ENCODE measurements at places on chromosomes 1 and 21.

- no peak for DNase-seq
Measured at GRCh38 chr1:173489149-173489600, 12.0 kb downstream of the PRDX6 start.

GRCh38 chr21:16079830-16080229, 350.0 kb downstream of the USP25 start:
- no peak for DNase-seq

DNA sequence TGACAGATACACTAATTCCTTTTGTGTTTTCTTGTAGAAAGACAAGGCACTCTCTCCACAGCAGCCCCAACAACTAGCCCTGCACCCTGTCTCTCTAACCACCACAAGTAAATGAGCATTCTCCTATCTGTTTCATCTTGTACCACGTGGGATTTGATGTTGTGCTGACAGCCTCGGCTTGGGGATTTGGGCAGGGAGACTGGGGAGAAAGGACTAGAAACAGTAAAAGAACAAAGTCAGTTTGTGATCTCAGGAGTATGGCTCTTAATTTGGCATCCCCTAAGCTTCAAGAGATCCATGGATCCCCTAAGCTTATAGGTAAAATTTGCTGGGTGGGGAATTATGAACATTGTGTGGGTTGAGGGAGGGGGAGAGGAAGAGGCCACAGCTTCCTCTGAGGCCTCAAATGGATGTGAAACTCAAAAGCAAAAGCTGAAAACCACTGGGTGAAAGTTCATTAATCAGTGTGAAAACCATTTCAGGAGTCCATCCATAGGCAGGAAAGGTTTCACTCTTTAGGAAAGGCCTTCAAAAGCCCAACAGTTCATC, 3.1 kb downstream of the C1orf162 start:
- DNase-seq: peak; percentile 39

DNA sequence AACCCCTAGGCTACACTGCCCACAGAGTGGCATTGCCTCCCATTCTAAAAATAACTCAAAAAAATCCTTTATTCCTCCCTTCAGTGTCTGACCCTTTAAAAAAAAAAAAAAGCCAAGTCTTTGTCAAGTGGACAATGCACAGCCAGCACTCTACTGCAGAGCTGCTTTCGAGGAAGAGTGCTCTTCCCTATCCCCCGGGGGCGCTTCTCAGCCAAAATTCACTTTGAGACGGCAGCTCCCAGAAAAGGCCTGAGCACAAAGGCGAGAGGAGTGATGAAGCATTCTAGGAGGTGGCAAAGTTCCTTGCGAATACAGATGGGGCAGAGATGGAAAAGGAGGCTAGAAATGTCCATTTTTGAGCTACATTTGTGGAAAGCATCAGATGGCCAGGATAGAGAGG, 23.3 kb downstream of the EPHA10 start:
- no peak for DNase-seq

- no peak for DNase-seq
Measured at GRCh38 chr21:42060166-42060565, 11.0 kb upstream of the UMODL1 start.

- no peak for DNase-seq
Measured at GRCh38 chr1:230073371-230074035, 6.5 kb downstream of the GALNT2 start.

DNA sequence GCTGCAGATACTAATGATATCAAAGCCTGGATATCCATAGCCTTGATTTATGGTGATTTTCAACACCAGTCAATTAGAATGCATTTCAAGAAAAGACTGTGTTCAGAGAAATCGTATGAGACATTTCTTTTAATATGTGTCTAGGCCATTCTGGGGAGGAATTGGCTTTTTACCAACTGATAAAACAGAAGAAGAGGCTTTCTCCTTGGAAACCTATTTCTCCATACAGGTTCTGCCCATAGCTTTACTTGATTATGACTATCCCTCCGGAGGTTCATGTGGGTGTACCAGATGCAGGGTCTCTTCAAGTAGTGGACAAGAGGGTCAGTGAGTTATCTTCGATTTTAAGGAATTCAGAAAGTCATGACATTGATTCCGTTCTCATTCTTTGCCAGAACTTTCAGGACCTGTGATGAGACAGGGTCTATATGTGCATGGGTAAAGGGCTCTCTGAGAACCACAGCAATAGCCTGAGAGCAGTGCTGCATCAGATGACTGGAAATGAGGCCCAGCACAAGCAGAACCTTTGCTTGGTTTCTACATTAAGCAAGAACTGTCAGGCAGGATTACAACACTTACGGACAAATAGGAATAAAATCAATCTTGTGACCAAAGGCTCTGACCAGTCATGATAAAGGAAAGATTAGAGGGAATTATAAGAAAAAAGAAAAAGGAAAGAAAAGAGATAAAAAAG, 263.7 kb upstream of the SGIP1 start:
- no peak for DNase-seq

GRCh38 chr1:17188889-17189631, 15.9 kb upstream of the PADI1 start:
- DNase-seq: no peak

- no peak for DNase-seq
Measured at GRCh38 chr1:153515504-153516394, 20.0 kb downstream of the S100A6 start.

- DNase-seq: no peak
Measured at GRCh38 chr1:33397125-33397506, 33.8 kb downstream of the PHC2 start.

GRCh38 chr21:42698733-42699132, 45.3 kb downstream of the PDE9A start:
- DNase-seq: no peak

- DNase-seq: no peak
Measured at GRCh38 chr1:94180650-94181049, 56.7 kb downstream of the ARHGAP29 start.

DNA sequence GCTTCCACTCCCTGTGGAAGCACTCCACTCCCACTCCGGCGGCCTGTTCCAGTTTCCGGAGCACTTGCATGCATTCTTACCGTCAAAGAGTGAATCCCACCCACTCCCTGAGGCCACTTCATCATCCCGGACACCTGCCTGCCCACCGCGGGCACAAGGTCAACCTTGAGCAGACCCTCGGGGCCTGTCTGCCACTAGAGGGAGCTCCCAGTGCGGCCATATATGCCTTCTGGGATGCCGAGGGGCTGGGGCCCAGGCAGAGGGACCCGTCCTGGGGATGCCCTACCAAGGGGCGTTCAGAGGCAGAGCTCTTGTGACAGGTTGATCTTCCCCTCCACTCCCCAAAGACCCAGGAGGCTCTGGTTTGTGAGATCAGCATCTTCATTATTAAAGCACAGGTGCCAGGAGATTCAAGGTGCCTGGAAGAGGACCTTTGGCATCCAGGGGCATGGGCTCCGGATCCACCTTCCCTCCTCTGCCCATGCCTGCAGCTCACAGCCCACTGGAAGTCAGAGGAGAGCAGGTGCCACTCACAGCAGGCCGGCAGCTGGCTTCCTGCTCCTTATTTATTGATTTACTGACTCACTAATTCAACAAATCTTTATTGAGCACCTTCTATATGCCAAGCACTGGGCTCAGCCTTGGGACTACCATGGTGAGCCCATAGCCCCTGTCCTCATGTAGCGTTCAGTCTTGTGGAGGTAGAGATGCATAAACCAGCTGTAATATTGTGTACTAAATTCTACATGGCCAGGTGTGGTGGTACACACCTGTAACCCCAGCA, 47.3 kb downstream of the UBIAD1 start:
- peak; percentile 23 for DNase-seq

DNA sequence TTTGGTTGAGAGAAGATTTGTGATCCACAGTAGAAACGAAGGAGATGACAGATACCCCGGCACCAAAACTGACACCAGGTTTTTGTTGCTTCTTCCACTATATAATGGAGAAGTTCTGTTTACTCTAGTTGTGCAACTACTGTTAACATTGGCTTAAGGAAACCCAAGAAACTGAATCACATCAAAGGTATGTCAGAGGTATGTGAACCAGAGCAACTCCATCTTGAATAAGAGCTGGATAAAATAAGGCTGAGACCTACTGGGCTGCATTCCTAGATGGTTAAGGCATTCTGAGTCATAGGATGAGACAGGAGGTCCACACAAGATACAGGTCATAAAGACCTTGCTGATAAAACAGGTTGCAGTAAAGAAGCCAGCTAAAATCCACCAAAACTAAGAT, 173.7 kb upstream of the CAMK1G start:
- no peak for DNase-seq

GRCh38 chr1:156106624-156107488, 7.7 kb upstream of the LMNA start:
- no peak for DNase-seq

- DNase-seq: no peak
Measured at GRCh38 chr1:203307641-203308126, 2.4 kb downstream of the BTG2 start.

- no peak for DNase-seq
Measured at GRCh38 chr1:213292614-213293013, 241.6 kb downstream of the RPS6KC1 start.

- DNase-seq: no peak
Measured at GRCh38 chr1:45979074-45979777, 153.2 kb downstream of the PIK3R3 start.

DNA sequence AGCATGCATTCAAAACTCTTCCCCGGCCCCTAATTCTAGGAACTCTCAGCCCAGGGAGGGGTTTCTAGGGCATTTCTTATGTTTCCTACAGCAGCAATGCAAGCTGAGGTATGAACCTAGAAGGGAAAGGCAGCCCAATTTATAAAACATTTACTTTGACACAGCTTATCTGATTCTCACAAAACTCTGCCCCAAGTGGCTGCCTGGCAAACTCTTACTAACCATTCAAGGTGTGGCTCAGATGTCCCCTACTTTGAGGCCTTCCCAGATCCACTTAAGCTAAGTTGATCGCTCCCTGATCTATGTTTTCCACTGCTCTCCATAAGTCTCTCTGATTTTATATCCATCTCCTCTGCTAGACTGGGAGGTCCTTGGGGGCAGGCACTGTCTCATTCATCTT, 35.4 kb downstream of the AK2 start:
- DNase-seq: no peak

- DNase-seq: no peak
Measured at GRCh38 chr1:160353223-160353622, 10.0 kb downstream of the NCSTN start.

DNA sequence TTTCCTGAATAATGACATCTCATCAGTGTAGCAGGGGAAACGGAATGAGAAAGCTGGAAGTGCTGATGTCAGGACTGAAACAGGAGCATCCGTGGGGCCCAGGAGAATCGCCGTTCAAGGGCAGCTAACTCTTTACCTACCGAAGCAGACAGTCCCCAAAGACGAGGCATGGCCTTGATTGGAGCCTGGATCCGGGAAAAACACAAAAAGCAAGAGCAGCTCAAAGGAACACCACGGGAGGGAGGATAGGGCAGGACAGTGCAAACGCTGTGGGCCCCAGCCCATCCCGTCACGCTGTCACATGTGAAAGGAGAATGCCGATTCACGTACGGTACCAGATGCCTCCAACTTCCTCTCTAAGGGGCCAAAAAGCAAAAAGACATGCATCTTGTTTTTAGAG, 34.9 kb downstream of the WNT9A start:
- no peak for DNase-seq

GRCh38 chr1:149917571-149918144, at the start of gene SV2A:
Gene SV2A, minus strand, starts transcription at chr1:149917844. Its CDS starts 4,004 bp downstream, at chr1:149913840.
- peak; percentile 42 for DNase-seq

DNA sequence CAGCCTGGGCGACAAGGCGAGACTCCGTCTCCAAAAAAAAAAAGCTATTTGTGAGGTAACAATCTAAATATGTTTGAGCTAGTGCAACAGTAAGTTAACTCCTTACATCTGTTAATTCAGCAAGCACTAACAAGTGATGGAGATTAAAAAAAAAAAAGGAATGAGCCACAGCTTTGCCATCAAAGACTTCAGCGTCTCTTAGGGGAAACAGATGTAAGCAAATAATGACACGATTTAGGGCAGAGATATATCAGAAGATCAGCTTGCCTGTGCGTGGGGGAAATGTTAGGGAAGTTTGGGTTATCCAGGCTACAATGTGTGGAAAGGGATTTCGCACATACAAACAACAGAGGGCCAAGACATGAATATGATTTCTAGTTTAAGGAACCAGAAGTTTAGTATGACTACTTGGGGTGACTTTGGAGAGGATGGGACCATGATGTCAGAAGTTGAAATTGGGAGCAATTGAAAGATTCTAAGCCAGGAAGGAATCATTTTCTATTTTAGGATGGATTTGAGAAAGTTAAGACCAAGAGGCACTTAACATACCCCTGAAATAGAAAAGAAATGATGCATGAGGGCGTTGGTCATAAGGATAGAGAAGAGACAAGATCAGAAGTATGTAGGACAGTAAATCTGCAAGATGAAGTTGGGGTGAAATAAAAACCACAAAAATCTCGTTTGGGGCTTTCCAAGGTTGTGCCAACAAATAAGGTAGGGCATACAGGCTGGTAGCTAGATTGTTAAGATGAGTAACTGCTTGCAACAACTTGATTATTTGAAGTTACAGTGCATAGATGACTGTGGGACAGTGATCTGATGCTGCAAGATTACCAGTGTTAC, 2.4 kb upstream of the BRWD1 start:
- DNase-seq: no peak

DNA sequence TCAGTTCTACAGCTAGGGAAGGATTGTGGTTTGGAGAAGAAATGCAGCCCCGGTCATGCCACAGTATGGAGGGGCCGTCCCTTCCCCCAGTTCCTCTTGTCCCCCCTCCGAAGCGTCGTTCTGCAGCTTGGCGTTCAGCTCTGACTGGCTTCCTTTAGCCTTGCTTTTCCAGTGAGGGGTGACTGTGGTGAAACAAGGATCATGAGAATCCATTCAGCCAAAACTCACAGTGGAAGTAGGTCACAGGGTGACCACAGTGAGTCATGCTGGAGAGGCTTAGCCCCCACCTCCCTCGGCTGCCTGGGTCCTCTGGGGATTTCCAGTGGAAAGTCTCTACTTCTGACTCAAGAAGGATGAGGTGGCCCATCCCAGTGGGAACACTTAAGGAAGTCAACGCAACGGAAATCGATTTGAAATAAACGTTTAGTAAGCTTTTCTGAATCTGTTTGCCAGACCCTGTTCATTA, 37.3 kb upstream of the COL6A2 start:
- no peak for DNase-seq

GRCh38 chr1:27332536-27333281, 9.1 kb upstream of the SYTL1 start:
- DNase-seq: no peak

DNA sequence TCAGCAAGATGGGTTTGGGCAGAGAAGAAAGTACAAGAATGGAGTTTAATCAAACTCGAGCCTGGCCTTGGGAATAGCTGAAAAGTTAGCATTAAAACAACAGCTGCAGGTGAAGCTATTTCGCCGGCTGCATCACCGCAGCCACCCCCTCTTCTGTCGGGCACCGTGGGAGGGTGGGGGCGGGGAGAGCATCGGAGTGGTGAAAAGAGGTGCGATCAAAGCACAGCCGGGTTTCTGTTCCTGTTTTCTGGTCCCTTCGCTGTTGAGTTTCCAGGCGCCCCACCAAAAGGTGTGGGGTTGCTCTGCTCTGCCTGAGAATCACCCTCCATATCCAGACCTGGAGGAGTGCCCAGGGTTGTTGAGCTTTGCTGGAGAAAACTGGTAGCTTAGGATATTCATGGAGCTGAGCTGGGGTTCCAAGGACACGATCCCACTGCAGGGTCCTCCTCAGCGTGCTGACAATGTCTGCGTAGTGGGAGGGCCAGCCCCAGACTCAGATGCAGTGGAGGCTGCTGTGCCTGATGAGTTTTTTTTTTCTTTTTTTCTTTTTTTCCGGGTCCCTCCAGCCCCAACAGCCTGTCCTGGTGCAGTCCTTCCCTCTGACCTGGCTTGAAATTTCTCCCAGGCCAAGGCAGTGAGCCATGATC, 127.5 kb upstream of the C1orf174 start:
- peak; percentile 86 for DNase-seq
